ENCODE measurements at places on chromosomes 5 and 9. TPM values are rescaled to one million over a fixed set of nuclear protein-coding genes. Genes with fewer than 3 reads are reported as not detected.
A peak's percentile ranks its signal among the peaks of the same experiment; 100 is the strongest.

DNA sequence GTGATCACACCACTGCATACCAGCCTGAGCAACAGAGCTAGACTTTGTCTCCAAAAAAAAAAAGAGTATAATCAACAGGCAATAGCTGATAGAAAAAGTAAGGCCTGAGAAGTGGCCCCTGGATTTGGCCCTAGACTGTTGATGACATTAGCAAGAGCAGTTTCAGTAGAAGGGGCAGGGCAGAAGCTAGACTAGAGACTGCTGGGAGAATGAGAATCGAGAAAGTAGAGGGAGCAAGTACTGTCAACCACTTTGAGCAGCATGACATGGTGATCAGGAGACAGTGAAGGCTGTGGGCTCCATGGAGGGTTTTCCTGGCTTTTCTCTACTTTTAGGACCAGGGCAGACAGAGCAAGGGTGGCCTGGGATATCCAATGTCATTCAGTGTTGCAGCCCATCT is 34.9 kb upstream of the B4GALT1 start:
- H3K4me3 ChIP-seq = no peak overlapping the region
- no peak for DNase-seq
- peaks cover 31% of the 10 kb centered on the region for H3K27me3 ChIP-seq

GRCh38 chr9:117555964-117556629 is 141.2 kb upstream of the ASTN2 start:
- no peaks in the 10 kb centered on the region for H3K4me1 ChIP-seq
- H3K4me3 ChIP-seq = no peak overlapping the region
- DNase-seq = peak; percentile 44

DNA sequence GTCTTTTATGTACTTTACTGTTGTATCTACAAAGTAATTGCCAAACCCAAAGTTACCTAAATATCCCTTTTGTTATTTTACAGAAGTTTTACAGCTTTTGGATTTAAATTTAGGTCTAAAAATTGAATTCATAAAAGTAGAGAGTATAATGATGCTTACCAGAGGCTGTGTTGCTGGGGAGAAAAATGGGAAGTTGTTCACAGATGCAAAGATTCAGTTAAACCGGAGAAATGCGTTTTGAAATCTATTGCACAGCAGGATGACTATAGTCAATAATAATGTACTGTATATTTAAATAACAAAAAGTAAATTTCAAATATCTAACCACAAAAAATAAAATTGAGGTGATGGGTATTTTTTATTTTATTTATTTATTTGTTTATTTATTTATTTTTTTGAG is 2.6 kb upstream of the ANKRD18A start:
- no peak overlapping the region for H3K27ac ChIP-seq
- H3K4me3 ChIP-seq = no peak overlapping the region
- no peak for DNase-seq
- peaks cover 21% of the 10 kb centered on the region for H3K4me1 ChIP-seq
- no peaks in the 10 kb centered on the region for H3K36me3 ChIP-seq

GRCh38 chr9:114112325-114112724 is 13.2 kb upstream of the KIF12 start:
- H3K4me3 ChIP-seq = no peak overlapping the region
- H3K27me3 ChIP-seq = peaks cover 24% of the 10 kb centered on the region
- no peak for DNase-seq
- H3K36me3 ChIP-seq = no peaks in the 10 kb centered on the region
- H3K27ac ChIP-seq = no peak overlapping the region

GRCh38 chr5:77170-77501 is 14.8 kb upstream of the PLEKHG4B start:
- no peaks in the 10 kb centered on the region for H3K36me3 ChIP-seq
- H3K27me3 ChIP-seq = no peaks in the 10 kb centered on the region
- no peak for DNase-seq
- no peaks in the 10 kb centered on the region for H3K4me1 ChIP-seq
- H3K4me3 ChIP-seq = no peak overlapping the region
- no peak overlapping the region for H3K27ac ChIP-seq

DNA sequence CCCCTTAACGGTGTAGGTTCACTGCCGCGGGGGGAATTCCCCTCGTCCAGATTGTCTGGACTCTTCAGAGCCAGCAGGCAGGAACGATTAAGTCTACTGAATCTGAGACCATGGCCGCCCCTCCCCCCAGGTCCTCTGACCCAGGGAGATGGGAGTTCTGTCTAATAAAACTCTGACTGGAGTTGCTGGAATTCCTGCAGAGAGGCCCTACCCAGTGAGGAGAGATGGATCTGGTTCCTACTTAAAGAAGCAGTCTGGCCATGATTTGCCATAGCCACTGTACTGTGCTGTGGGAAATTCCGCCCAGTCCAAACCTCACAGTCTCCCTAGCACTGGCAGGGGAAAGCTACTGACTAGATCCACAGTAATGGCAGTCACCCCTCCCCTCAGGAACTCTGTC is 237.7 kb upstream of the RASA1 start:
- no peaks in the 10 kb centered on the region for H3K36me3 ChIP-seq
- H3K27me3 ChIP-seq = peaks cover 16% of the 10 kb centered on the region
- no peaks in the 10 kb centered on the region for H3K4me1 ChIP-seq

DNA sequence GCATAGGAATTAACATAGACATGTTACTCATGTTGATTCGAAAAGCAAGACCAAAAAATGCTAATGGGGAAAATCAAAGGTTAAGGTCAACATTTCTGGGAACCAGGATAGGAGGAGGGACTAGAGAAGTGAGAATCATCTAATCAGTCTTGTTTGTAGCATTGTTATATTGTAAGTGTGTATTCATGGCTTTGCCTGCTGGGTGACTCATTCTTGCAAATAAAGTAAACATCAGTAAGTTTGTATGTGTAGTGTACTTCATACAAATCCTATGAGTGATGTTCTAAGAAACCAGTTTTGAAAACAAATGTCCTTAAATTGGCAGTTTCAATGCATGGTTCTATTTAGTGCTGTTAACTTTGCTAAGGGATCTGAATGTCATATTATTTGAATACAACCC is 79.0 kb upstream of the TMEM252 start:
- DNase-seq = no peak
- no peaks in the 10 kb centered on the region for H3K4me1 ChIP-seq

DDX4 gene
- not detected for total RNA-seq

- no peak overlapping the region for H3K4me3 ChIP-seq
- DNase-seq = no peak
- H3K36me3 ChIP-seq = no peaks in the 10 kb centered on the region
- no peak overlapping the region for H3K27ac ChIP-seq
- H3K27me3 ChIP-seq = no peaks in the 10 kb centered on the region
Measured at GRCh38 chr9:89654025-89654662, 49.3 kb downstream of the GADD45G start.

TEK gene
- total RNA-seq = 38.9 TPM

TMEM174 gene
- total RNA-seq = not detected

DYNC2I2 gene
- 68.5 TPM for total RNA-seq

GRCh38 chr9:22117511-22118384 is 108.6 kb upstream of the CDKN2B start:
- H3K27ac ChIP-seq = peak overlapping the region; percentile 96
- no peak overlapping the region for H3K4me3 ChIP-seq

- H3K27ac ChIP-seq = no peak overlapping the region
- H3K27me3 ChIP-seq = no peaks in the 10 kb centered on the region
- peaks cover 36% of the 10 kb centered on the region for H3K36me3 ChIP-seq
Measured at GRCh38 chr9:136724772-136725171, 12.4 kb downstream of the DIPK1B start.

LEAP2 gene
- 0.99 TPM for total RNA-seq

- no peaks in the 10 kb centered on the region for H3K4me1 ChIP-seq
- H3K27me3 ChIP-seq = no peaks in the 10 kb centered on the region
- H3K4me3 ChIP-seq = no peak overlapping the region
Measured at GRCh38 chr5:106418196-106418595, 1252.5 kb downstream of the EFNA5 start.

DNA sequence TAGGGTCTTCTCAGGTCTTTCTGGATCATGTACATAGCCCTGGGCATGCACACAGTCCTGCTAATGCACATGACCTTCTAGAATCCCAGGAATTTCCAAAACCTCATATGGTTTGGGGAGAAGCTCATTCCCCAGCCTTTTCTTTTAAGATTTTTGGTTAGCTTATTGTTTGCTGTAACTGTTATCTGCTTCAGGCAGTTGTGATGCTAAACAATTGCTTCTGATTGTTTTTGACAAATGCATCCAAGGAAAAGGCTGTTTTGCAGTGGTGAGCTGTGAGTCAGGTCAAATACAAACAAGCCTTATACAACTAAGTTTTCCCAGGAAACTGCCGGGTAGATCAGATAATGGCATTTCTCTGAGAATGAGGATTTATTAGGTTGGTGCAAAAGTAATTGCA is 32.7 kb downstream of the SMC5 start:
- peak; percentile 39 for DNase-seq
- no peak overlapping the region for H3K4me3 ChIP-seq
- peak overlapping the region; percentile 39 for H3K27ac ChIP-seq
- H3K27me3 ChIP-seq = no peaks in the 10 kb centered on the region

DNA sequence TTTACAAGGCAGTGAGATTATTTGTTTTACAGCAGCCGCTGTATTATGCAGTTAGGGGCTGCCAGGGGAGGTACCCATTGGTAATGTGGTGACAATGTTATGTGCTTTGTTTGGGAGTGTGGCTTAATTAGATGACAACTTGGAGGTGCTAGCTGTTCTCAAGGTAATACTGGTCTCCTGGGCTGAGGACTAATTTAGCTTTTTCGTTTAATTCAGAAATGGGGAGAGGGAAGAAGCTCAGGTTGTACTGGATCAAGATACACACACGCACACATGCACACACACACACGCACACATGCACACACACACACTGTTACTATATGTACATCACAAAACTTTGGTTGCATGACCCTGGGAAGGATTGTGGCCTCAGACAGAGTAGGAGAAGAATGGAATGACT is 37.9 kb downstream of the CFAP77 start:
- H3K36me3 ChIP-seq = no peaks in the 10 kb centered on the region
- H3K4me1 ChIP-seq = no peaks in the 10 kb centered on the region
- H3K27ac ChIP-seq = no peak overlapping the region
- no peak for DNase-seq

DNA sequence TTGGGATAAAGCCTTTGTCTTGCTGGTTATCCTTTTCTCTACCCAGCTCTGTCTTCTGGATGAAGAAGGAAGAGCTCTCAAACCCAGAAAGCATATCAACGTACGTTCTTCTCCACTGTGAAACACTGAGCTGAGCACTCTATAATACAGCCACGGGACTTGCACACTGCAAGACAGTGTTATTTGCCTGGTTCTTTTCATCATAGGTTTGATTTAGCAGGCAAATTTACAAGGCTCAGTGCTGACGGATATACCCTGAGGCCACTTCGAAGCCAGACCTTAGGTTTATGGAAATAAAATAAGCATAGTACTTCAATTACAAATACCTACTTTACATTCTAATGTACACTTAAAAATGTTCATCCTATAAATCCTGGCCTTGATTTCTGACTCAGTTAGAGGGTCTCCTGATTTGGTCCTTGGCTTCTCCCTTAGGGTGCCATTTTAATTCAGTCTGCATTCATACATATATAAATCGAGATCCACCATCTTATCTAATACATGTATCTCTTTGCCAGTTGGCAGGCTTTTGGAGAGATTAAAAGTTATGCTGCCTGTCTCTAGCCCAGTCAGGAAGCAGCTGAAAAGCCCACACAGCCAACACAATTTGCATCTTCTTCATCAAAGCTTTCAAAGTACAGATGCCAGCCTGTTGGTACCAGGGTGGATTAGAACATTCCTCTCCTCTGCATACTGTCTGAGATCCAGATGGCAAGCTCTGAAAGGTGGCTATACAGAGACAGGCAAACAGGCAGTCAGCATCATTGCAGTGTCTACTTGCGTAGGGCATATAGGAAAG is 194.4 kb downstream of the DEPDC1B start:
- no peaks in the 10 kb centered on the region for H3K36me3 ChIP-seq
- no peak for DNase-seq
- H3K27me3 ChIP-seq = no peaks in the 10 kb centered on the region
- no peak overlapping the region for H3K27ac ChIP-seq
- H3K4me3 ChIP-seq = no peak overlapping the region
- no peaks in the 10 kb centered on the region for H3K4me1 ChIP-seq

MAPK9 gene
- 38.0 TPM for total RNA-seq

DNA sequence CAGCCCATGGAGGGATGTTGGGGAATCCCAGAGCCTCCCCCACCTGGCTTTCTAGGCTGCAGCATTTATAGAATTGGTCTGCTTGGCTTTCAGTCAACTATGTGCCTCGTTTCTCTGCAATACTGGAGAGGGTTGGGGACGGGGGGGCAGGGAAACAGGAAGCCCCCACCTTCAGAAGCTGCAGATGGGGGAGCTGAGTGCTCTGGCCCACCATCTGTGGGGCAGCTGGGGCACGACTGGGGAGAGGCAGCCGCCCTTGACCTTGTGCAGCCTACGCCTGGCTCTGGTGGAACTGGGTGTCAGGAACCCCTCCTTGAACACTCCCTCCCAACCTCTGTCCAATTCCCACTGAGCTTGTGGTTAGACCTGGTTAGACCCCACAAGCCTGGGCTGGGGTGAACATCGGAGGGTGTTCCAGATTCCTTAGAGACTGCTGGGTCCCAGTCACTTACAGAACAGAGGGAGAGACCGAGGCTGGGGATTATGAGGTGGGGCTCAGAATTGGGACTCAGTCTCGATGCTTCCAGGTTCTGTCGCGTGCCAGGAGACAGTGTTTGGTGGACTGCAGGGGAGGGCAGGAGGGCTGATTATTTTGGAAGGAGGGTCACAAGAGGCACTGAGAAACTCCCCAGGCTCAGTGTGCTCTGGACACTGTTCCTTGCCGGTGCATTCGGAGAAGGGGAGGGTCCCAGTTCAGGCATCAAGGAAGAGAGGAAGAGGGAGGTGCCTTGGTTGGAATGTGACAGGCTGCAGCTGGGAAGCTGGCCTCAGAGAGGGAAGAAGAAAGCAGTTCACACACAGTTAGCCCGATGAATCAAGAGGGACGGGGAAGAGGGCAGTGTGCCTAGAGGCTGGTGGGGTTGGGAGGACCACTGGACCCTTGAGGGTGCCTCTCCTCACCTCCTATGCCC is 25.6 kb downstream of the COL27A1 start:
- no peaks in the 10 kb centered on the region for H3K36me3 ChIP-seq
- H3K27me3 ChIP-seq = no peaks in the 10 kb centered on the region
- DNase-seq = peak; percentile 50
- no peak overlapping the region for H3K4me3 ChIP-seq
- no peak overlapping the region for H3K27ac ChIP-seq

RORB gene
- total RNA-seq = not detected

DNA sequence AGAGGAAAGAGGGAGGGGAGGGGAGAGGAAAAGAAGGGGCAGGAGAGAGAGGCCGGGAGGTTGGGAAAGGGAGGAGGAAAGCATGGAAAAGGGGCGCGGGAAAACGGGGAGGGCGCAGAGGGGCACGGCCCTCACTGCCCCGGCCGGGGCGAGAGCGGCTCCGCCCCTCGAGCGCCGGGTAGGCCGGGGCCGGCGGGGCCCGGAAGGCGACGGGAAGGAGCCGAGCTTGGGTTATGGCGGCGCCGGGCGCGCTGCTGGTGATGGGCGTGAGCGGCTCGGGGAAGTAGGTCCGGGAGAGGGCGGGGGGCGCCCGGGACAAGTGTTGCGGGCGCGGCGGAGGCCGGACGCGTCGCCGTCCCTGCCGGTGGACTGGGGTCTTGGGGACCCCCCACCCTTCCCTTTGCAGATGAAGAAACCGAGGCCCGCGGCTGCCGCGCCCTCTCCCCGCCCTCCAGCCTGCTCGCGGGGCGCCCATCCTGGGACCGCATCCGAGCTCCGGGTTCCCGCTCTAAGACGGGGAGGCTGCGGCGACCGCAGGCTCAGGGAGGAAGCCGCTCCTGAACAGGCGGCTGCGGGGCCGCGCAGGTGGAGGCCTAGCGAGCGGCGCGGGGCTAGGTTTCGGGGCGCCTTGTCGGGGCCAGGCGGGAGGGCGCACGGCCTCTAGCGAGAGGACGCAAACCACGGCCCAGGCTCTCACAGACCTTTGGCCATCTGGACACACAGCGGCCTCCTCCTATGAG is at the start of gene IDNK:
TSS of gene IDNK (plus strand) at position 205 of the 740 bp plus-strand sequence. CDS start at position 234, 29 bp downstream.
- peak within 1 kb of the TSS; percentile 68 for H3K27ac ChIP-seq
- H3K4me3 ChIP-seq = peak within 1 kb of the TSS; percentile 71
- H3K4me1 ChIP-seq = peaks cover 10% of the 10 kb centered on the region
- peaks cover 3% of the 10 kb centered on the region for H3K27me3 ChIP-seq
- H3K36me3 ChIP-seq = no peaks in the 10 kb centered on the region

LCNL1 gene
- total RNA-seq = not detected
